Stimulated activated CD8-positive, alpha-beta memory T cell treated with anti-CD3 and anti-CD28 coated beads, Interleukin-7, amount 100 ng/mL, for 48 hours (primary cell): ENCODE measurements at places on chromosomes 16 and 17.
A peak's percentile ranks its signal among the peaks of the same experiment; 100 is the strongest.

GRCh38 chr17:1621273-1621954, 7.2 kb downstream of the SLC43A2 start:
- no peak for DNase-seq

DNA sequence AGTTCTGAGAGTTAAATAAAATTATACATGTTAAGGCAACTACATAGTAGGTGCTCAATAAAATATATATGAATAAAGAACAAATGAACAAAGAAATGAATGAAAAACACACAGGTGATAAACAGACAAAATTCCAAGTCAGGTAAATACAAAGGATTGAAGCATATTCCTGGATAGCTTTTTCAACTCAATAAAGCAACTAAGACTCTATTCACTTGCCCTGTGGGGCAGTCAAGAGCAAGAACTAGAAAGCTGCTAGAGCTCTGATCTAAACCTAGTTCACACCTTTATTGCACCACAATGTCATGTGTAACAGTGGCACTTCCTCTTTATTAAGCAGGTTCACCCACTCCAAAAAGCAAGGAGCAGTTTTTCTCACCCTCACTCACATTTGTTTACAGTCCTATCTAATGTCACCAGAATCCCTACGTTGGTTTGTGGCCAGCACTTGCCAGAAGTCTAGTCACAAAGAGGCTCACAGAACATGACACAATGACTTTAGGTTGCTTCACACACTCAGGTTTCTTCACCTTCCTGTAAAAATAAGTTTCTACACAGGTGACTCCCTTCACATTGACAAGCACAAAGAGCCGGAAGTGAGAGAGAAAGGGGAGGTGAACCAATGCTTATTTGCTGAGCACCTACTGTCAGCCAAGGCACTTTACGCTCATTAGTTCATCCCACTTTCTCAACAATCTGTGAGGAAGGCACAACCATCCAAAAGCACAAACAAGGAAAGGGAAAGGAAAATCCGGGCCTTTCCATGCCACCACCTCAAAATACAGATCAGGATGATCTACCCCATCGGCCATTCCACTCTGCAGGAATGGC, 70.8 kb downstream of the XPO6 start:
- no peak for DNase-seq

DNA sequence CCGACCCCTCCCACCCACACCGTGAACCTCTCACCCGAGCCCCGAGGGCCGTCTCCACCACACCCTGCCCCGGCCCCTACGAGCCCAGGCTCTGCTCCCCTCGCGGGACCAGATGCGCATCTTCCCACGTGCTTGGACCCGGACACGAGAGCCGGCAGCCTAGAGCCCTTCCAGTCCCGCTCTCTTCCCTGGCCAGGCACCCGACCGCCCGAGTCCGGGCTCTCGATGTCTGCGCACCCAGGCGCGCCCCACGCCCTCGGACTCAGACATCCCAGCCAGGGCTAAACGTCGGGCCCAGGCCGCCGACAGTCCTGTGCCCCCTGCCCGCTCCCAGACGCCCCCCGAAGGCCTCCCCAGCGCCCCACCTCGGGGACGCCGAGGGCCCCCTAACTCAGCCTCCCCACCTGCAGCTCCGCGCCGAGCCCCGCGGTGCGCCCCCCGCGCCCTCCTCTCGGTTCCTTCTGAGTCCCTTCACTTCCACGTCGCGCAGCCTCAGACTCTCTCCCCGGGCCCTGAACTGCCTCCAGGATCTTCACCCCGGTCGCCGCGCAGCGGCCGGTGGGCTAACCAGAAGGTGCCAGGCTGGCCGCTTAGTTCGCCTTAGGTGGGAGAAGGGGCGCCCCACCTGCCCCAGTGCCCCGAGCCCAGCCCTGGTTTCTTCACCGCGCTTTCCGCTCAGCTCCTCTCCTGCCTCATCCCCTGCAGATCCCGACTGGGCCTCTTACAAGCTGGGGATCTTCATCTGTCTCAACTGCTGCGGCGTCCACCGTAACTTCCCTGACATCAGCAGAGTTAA, 688 bp downstream of the ADAP2 start:
- DNase-seq: no peak

DNA sequence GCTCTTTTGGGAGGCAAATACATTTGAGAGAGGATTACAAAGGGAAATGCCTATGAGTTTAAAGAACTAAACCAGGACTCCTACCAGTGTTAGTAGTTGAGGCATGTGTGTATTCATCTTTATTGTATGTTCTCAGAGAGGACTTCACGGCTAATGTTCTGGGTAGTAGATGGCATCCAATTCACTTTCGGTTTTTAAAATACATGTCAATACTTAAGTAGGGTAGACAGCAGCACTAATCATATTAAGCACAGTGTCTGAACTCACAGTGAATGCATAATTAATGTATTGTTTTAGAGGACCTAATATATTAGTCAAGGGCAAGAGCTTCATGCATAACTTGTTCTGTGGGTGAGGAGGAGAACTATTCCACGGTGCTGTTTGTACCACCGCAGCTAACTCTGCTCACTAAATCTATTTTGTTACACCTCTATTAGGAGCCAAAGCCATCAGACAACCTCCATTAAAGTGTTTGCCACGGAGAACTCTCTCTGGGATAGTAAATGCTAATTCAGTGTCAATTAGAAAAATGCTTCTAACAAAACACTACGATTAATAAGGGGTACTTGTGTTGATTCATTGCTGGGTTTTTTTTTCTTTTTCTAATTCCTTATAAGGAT, 56.3 kb downstream of the COX10 start:
- DNase-seq: no peak

DNA sequence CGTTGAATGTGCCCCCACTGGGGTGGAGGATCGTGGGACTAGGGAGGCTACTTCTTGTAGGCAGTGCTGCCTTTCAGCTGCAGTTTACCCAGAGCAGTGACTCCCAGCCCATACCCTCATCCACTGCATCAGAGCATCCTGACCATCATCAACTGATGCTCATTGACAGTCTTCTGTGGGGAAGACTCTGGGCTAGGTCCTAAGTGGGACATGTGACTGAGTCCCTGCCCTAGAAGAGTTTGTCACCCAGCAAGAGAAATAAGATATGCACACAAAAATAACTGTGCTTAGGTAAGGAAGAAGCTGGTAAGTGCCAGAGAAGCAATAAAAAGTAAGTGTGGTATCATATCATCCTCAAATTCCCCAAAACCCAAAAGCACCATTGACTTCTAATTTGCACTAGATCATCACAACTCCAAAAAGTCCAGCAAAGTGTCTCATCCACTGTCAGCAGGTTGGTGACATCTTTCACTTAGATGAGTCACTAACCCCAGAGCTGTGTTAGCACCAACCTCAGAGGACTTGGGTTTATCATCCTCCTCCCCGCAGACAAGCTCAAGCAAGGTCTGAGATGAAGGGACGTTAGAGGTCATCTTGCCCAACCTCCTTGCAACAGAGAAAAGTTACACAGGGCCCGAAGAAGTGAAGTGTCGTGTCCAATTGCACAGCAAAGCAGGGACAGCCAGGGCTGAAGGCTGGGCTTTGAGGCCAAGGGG, 99.0 kb downstream of the CCDC182 start:
- peak; percentile 11 for DNase-seq

DNA sequence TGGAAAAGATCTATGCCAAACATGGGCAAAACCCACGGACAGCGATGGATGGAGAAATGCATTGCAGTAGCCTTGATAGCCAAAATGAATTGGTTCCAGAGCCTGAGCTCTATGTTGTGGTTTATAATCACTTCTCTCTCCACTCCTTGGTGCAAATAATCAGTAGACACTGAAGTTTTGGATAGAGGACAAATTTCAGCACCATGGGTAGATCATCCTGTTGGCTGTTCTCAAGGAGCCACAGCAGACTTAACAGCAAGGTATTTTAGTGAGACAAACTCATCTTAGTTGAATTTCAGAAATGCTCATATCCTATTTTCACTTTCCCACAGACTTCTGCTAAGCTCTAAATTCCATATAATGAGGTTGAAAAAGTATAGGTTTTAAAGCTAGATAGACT, 88.3 kb upstream of the CCL1 start:
- no peak for DNase-seq

DNA sequence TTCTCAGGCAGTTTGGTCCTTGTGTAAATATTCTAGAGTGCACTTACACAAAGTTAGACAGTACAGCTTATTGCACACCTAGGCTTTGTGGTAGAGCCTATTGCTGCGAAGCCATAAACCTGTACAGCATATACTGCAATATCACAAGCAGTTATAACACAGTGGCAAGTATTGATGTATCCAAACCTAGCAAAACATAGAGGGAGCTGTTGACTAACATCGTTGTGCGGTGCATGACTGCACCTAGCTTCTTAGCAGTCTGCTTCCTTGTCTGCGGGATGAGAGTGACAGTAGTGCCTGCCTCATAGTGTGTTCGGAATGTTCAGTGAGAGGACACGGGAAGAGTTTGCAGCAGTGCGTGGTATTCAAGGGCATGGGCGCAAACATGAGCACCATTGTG, 78.9 kb downstream of the MPRIP start:
- DNase-seq: no peak

GRCh38 chr16:31833047-31833446, 40.6 kb upstream of the ZNF267 start:
- no peak for DNase-seq

DNA sequence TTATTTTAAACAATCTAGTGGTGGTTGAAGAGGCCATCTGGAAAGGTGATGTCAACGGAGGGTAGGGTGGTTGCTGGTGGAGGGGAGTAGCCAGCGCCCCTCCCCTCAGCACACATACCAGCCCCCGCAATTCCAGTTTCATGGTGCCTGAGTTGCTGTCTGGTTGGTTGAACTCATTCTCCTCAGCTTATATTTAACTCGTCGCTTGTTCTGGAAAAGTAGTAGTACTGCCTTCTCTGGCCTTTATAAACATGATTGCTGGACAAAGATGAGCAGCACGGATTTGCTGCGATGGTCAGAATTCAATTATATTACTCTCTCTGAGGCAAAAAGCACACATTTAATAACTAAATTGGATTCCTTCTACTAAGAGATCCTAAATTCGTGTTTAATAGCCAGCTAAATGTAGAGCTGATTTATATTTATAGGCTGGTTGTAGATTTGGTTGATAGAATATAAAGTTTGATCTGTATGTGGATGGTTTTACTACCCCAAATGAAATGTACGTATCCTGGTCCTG, 238.0 kb upstream of the TBX2 start:
- DNase-seq: no peak

DNA sequence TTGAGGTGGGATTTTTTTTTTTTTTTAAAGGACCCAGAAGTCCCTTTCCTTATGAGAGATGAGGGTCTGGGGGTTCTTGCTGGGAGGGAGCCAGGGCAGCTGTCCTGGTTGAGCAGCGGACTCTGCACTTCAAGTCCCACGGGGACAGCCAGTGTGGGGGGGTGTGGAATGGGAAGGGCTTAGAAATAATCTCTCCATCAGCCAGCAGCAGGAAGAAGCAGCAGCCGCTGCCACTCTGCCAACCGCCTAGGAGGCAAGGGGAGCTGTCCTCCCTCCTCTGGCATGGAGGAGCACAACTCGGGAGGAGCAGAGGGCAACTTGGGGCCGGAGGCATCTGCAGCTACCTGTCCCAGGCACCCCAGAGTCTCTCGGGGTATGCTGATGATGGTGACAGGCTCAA, at the start of gene KCNG4:
Gene KCNG4 (minus strand): TSS at position 104 of the 400 bp plus-strand sequence. CDS start 2,527 bp downstream, outside the sequence.
- no peak for DNase-seq

DNA sequence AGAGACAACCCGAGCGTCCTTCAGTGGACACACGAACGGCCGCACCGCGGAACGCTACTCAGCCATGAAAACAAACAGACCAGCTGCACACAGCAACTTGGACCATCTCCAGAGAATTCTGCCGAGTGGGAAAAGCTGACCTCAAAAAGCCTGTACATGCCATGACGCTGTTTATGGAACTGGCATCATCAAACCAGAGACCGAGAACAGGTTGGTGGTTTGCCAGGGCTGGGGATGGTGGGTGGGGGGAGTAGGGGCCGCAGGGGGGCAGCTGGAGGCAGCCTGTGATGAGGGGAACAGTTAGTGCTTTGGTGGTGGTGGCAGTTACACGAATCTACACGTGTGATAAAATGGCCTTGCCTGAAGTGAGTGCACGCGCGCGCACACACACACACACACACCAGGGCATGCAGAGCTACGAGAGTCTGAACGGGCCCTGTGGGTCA, 169.8 kb downstream of the LAT start:
- DNase-seq: no peak

DNA sequence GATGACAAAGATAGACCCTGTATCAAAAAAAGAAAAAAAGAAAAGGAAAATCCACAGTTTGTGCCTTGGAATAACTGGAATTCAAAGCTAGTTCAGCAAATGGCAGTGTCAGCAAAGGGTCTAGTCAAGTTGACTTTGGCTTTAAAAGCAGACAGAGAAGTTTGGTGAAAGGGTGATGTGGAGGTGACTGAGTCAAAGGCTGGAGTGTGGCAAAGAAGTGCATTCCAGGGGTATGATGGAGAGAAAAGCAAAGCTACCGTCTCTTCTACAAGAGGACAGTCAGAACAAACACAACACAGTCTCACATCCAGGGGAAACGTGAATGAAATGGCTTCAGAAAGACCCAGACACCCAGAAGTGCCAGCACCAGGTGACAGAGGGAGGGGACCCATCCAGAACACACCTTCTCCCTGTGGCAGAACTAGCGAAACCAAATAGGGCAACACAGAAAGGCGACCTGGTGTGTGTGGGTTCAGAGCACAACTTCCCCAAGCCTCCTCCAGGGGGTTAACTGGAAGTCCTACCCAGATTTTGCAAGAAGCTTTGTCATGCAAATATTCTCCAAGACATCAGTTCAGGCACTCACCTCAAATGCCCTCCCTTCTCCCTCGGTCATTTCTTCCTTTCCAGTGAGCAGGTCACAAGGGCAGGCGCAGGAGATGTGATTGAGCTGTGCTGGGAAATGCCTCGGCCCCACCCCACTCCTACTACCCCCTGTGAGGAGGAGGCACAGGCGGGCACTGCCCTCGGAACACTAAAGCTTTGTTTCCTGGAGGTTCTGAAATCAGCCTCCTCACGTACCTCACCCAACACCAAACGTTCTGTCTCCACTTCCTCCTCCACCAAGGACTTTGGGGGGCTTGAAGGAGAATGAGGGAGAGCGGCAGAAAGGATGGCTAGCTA, 481.9 kb downstream of the SOX9 start:
- no peak for DNase-seq

- no peak for DNase-seq
Measured at GRCh38 chr16:5008311-5008731, 25.4 kb downstream of the NAGPA start.

- no peak for DNase-seq
Measured at GRCh38 chr17:38602956-38603785, 2.6 kb downstream of the SRCIN1 start.

DNA sequence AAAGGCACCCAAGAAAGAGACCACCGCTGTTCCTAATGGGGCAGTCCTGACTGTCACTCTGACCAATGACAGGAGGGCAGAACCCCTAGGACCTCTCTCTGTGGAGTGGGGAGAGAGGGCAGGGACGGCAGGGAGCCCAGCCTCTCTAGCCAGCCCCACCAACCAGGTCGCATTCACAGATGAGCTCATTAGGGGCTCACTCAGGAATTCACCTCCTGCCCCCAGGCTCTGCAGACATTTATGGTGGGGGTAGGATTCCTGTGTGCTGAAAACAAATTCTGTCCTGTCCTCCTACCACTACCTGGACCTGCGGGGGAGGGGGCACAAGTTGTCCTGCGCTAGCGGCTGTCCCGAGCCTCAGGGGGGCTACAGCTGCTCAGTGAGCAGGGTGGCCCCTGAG, 27.7 kb upstream of the GPRC5C start:
- DNase-seq: no peak

GRCh38 chr17:59751955-59752413, 44.5 kb downstream of the VMP1 start:
- DNase-seq: no peak
